Neural crest cell (in vitro differentiated cells): ENCODE measurements at places on chromosomes 12 and 14. TPM values are rescaled to one million over a fixed set of nuclear protein-coding genes. Genes with fewer than 3 reads are reported as not detected.

RASSF8 gene
- 47.0 and 50.5 TPM in 2 replicates for total RNA-seq

YEATS4 gene
- total RNA-seq = 33.9 and 39.7 TPM in 2 replicates

GPATCH2L gene
- total RNA-seq = 67.1 and 73.1 TPM in 2 replicates

PLCZ1 gene
- total RNA-seq = not detected in 2 replicates

TAS2R19 gene
- 2.8 and 3.3 TPM in 2 replicates for total RNA-seq

SMOC1 gene
- 189 and 203 TPM in 2 replicates for total RNA-seq

TRHDE gene
- 0.51 and 0.66 TPM in 2 replicates for total RNA-seq

KRT2 gene
- not detected in 2 replicates for total RNA-seq

AQP6 gene
- total RNA-seq = 0.21 TPM in 1 of 2 replicates, not detected in the other

GRCh38 chr12:103786201-103786600 is 54.8 kb downstream of the NT5DC3 start:
- DNase-seq = no peak

DNA sequence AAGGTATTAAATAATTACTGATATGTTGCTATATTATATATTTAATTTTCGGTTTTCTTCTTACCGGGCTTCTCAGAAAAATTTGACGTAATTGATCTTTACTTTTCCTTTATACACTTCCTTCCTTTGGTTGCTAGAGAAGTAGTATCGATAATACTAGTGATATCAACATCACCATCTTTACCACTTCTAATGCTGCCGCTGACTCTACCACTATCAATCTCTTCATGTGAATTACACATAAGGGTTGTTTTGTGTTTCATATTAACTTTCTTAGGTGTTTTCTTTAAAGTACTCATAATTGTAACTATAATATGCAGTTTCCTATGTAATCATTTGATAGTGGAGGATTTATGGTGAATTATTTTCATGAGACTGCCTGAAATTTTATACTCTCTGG is 30.9 kb upstream of the KLRF1 start:
- no peak for DNase-seq

- DNase-seq = no peak
These were observed 400 bp downstream of the LRP1 start for GRCh38 chr12:57128519-57129247.

DNA sequence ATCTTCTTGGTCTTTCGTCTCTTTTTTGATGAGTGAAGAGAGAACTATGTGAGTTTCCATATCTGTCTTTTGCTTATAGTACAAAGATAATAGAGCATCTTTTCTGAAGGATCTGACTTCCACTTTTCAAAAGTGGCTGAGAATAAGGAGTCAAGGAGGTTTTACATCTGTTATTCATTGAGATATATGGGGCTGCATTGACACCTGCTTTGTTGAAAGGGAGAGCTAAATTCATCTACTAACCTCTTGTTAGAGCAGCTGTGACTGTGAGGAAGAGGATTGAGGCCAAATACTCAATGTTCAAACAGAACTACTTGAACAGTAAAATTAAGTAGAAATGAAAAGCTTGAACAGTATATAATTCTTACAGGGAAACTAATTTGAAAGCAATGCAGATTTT is 130.2 kb upstream of the ATP2B1 start:
- DNase-seq = no peak

DNA sequence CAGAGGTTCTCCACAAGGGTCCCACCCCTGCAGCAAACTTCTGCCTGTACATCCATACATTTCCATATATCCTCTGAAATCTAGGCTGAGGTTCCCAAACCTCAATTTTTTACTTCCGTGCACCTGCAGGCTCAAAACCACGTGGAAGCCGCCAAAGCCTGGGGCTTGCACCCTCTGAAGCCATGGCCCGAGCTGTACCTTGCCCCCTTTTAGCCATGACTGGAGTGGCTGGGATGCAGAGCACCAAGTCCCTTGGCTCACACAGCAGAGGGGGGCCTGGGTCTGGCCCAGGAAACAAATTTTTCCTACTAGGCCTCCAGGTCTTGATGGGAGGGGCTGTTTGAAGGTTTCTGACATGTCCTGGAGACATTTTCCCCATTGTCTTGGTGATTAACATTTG is 84.4 kb downstream of the FSCB start:
- DNase-seq = no peak

GRCh38 chr12:119183942-119184695 is 5.4 kb downstream of the HSPB8 start:
- DNase-seq = no peak

DNA sequence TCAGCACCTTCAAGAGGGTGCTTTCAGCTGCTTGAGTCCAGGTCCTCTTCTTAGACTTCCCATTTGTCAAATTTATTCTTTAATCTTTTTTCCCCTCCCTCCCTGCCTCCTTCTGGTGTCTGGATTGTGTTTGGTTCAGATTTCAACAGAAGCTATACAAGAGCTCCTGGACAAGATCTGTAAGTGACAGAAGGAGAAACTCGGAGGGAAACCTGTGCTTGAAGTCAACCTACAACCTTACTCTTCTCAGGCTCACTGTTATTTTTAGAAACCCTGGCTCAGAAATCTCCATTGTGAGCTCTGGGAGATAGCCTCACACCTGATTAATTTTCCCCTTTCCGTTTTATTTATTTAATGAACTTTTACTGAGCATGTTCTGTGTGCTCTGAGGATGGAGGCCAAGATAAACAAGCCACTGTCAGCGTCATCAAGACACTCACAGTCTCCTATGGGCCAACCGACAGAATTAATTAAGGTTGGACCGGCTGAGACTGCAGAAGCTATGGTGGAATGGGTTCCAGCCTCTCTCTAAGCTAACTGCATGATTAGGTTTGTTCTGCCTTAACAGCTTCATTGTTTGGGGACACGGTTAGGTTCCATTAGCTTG is 13.5 kb downstream of the PDE1B start:
- DNase-seq = no peak

GRCh38 chr12:75322464-75322863 is 7.7 kb downstream of the CAPS2 start:
- DNase-seq = no peak

DNA sequence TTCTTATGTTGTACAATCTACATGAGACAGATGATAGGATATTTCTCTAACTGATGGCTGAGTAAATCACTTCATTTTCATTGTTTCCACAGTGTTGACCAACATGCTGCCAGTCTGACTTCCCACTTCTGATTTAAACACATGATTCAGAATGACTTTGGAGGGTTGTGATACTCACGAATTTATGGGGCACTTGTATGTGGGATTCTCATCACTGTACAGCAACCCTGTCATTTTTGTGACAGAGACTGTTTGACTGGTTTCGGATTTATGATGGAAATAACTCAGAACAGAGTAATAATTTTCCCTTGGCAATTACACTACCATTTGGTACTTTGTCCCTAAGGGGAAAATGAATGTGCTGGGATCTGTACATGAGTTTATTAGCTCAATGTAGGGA is 333.8 kb downstream of the TRHDE start:
- DNase-seq = no peak

DNA sequence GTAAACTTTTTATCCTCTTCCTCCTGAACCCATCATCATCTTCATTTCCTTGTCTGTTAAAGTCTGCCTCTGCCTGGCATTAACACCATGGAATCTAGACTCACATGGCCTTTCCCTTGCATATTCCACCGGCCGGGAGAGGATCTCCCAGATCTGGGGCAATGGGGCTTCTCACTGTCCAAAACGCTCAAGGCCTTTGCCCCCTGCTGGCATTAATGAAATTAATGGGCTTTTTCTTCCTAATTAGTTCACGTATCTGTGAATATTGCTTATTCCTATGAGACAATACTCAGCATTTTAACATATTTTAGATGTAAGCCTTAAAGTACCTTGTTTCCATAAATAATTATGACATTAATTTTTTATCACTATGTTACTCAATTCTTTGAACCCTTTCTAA is 42.9 kb upstream of the CAPRIN2 start:
- no peak for DNase-seq

- no peak for DNase-seq
These were observed 74.3 kb upstream of the ST8SIA1 start for GRCh38 chr12:22408610-22409376.

DNA sequence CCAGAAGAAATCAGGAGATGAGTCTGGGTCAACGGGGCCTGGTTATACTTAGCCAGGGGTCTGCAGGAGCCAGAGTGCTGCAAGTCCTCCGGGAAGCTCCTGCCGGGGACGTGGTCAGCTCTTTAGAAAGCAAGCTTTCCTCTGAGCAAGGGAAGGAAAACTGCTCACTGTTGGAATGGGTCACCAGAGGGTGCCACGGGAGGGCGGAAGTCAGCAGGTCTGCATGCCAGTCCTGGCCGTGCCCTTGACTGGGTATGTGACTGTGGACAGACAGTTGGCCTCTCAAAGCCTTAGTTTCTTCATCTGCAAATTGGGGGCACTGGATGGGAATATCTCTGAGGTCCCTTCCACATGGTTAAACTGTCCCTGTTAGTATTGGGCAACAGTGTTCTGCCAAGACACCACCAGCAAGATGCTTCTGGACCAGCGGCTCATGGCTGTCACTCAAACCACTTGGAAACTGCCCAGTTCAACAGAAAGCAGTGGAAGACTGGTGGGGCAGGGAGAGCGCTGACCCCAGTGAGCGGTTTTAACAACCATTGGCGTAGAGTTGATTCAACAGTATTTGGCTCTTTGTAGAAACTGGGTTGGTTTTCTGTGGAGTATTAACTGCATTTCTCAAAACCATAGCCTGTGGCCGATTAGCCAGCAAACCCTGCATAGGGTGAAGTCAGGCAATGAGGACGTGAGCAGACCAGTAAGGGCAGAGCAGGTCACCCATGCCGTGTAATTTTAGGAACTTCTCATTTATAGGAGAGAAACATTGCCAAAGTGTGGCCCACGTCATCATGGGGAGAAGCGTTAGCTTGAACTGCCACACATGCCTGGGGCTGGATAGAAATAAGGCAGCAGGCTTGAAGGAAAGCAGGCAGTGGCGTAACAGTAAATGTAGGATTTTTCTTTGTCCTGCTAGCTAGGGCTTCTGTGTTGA is 163.9 kb upstream of the PRMT8 start:
- no peak for DNase-seq

- DNase-seq = no peak
These were observed 92.2 kb downstream of the PTPRR start for GRCh38 chr12:70828351-70828750.

DNA sequence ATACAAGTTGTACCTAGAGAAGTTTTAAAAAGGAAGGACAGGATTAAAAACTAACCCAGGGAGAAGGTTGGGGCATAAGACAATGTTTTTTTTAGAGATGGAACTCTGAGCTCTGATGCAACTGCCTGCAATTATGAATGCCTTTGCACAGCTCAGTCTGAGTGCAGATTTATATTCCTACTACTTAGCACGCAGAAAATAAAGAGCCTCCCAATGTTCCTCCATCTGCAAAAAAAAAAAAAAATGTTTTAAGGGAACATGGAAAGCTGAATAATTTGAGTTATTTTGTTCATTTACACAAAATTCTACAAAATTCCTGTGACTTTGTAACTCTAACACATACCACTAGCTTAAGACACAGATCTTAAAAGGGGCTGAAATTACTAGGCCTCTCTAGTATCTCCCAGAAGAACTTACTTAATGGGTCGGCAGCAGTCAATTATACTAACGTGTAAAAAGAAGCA is 15.7 kb downstream of the CLIP1 start:
- no peak for DNase-seq

DNA sequence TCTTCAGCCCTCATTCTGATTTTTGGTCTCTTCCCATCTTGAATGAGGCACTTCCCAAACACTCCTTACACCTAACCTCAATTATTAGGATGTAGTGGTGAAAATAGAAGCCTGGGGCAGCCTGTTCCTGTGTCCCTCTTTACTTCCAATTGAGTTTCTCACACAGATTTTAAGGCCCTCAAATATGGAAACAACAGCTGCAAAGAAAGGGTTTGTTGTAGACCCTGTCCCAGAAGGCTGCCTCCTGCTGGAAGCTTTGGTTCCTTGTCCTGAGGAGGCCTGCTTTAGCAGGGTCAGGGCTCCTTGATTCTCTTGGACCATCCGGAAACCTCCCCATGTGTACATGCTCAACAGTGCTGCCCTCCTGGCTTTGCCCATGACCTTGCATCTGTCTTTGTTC is 101.3 kb downstream of the TGFB3 start:
- DNase-seq = no peak

- DNase-seq = no peak
These were observed 87.8 kb upstream of the ATXN7L3B start for GRCh38 chr12:74449872-74450271.

GRCh38 chr12:132449565-132450417 is 40.2 kb upstream of the FBRSL1 start:
- DNase-seq = no peak

GRCh38 chr12:22662356-22662755 is 37.4 kb downstream of the ETNK1 start:
- no peak for DNase-seq

GRCh38 chr12:78096909-78097597 is 266.4 kb downstream of the NAV3 start:
- DNase-seq = no peak

GRCh38 chr12:46439793-46440511 is 67.4 kb upstream of the SLC38A2 start:
- no peak for DNase-seq

DNA sequence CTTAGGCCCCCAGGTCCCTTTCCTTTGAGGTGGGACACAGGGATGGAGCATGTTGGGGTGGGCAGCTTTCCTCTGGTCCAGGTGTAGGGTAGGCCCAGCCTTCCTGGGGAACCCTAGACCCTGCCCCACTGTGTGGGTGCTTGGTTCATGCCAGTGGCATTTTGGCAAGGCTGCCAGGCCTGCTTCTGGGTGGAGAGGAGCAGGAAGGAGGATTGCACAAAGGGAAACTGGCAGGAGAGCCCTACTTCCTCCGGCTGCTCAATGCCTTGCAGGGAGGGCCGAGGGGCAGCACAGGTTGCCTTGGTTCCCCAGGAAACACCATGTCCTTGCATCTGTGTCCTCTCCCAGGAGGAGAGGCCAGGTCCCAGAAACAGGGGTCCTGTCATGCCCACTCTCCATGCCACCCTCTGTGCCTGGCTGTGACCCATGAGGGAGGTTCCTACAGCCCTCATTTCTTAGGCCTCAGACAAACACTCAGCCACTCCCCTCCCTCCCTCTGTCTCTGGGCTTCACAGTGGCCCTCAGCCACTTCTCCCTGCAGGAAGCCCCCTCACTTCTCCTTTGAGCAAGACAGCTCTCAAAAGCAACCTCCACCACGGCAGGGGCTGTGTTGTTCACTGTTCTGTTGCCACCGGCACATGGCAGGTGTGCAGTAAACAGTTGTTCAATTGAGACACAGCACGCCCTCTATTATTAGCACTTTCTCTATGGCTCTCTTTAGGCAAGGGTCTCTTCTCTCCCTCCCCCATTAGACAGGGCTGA is 6.8 kb upstream of the KRT80 start:
- DNase-seq = no peak

DNA sequence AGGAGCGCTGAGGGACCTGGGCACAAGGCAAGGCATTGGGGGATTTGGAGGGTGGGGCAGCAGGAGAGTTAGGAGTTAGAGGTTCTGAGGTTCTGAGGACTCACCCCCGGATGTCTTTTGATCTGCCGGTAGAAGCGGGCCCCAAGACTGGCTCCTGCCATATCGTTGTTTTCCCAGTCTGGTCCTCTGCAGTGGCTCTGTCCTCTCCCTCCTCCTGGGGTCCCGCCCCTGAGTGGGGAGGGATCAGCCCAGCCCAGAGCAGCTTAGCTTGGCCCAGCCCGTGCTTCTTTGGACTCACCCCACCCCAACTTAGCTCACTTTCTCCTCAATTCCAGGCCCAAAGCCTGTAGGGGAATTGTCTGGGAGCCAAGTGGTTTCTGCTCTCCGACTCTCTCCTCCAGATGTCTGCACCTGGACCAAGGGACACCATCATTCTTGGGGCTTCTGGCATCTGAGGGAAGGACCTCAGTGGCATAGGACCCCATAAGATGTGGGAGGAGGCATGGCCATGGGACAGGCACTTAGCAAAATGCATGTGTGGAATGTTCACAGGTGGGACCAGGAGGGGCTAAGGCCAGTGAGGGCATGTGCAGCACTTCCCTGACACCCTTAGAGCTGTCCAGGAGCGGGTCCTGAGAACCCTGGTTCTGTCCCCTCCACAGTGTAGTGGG is 7.5 kb downstream of the SHMT2 start:
- DNase-seq = no peak
